ENCODE measurements at places on chromosomes 16 and 17.

GRCh38 chr16:49537924-49538459, 164.4 kb downstream of the C16orf78 start:
- no peak for DNase-seq

GRCh38 chr16:27417047-27417671, 15.2 kb downstream of the IL21R start:
- DNase-seq: no peak

- DNase-seq: peak; percentile 96
Observed at GRCh38 chr17:47889734-47890529, 6.1 kb upstream of the SP2 start.

GRCh38 chr17:56994009-56994792, 16.3 kb downstream of the SCPEP1 start:
- DNase-seq: no peak

GRCh38 chr17:39208136-39208535, 8.1 kb downstream of the RPL19 start:
- DNase-seq: no peak

DNA sequence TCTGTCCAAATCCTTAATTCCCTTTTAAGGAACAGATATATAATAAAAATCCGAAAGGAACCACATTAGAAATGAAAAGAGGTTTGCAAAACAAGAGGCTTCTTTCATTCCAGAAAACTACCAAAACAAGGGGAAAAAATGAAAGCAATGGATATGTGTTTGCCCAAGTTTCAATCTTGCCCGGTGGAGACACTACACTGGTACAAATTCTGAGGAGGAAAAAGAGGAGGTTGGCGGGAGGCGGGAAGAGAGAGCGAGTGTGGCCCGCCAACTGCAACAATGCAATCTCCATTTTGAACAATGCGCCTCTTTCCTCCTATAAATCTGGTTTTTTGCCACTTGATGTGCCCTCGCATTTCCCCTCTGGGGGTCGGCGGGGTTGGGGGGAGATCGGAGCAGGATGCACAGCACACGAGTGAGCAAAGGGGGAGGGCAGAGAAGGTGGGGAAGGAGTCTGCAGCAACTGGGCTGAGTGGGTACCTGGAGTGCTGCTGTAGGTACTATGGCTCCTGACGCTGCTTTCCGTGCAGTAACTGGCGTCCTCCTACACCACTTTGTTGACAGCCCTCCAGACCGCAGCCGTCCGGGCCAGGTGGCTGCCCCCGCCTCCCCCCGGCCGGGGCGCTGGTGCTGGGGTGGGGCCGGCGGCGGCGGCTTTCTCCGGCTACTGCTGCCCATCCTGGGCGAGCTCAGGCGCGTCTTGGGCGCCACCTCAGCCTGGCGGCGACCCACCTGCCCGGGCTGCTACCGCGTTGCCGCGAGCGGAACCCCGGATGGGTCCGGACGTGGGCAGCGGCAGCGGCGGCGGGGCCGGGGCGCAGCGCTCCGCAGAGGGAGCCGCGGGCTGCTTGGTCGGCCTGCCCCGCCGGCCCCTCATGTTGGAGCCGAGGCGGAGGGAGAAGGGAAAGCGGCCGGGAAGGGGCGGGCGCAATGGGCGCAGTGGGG, 93.8 kb upstream of the PLEKHM1 start:
- DNase-seq: peak; percentile 72
